T-cell (primary cell): ENCODE measurements at places on chromosomes 12 and 14. TPM values are rescaled to one million over a fixed set of nuclear protein-coding genes. Genes with fewer than 3 reads are reported as not detected.

The LRTM2 gene
- not detected for total RNA-seq

DNA sequence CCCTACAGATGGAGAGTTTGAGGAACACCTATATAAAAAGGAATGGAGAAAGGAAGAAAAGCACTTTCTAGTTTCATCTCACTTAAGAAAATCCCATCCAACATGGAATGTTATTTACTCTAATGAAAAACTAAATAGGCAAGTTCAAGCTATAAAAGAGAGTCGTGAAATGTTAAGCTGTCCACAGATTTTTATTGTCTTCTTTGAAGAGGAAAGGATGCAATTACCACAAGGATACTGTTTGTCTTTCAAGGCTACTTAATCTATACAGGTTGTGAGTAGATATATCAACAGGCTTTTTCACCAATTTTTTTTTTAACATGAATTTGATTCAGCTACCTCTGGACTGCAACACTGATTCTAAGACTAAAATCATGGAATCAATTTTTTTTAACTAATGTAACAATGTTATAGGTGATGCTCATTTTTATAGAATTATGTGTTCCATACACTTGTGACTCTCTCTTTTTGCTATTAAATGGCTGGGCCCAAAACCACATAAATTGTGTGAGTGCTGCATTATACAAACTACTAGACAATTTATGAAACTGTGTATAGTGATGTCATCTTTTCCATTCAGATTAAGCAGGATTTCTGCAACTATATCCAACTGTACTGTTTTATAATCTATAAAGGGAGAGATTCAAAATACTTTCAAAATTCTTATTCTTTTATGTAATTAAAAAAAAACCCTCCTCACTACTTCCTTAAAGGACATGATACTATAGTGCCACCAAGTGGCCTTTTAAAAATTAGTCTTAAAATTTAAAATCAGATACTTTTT lies 26.8 kb upstream of the BMAL2 start:
- H3K27me3 ChIP-seq, result no peaks in the 10 kb centered on the region
- no peak overlapping the region for H3K4me3 ChIP-seq
- H3K36me3 ChIP-seq, result peaks cover 4% of the 10 kb centered on the region
- no peak for DNase-seq

- peaks cover 3% of the 10 kb centered on the region for H3K4me1 ChIP-seq
- H3K27me3 ChIP-seq, result no peaks in the 10 kb centered on the region
- no peak overlapping the region for H3K27ac ChIP-seq
- no peak overlapping the region for H3K4me3 ChIP-seq
- DNase-seq, result no peak
- H3K36me3 ChIP-seq, result no peaks in the 10 kb centered on the region
These were observed 37.2 kb downstream of the RAD51B start for GRCh38 chr14:67856827-67857226.

GRCh38 chr12:30304528-30304927 lies 391.1 kb downstream of the IPO8 start:
- no peaks in the 10 kb centered on the region for H3K36me3 ChIP-seq
- no peak overlapping the region for H3K4me3 ChIP-seq
- DNase-seq, result no peak
- H3K27ac ChIP-seq, result no peak overlapping the region
- no peaks in the 10 kb centered on the region for H3K4me1 ChIP-seq

DNA sequence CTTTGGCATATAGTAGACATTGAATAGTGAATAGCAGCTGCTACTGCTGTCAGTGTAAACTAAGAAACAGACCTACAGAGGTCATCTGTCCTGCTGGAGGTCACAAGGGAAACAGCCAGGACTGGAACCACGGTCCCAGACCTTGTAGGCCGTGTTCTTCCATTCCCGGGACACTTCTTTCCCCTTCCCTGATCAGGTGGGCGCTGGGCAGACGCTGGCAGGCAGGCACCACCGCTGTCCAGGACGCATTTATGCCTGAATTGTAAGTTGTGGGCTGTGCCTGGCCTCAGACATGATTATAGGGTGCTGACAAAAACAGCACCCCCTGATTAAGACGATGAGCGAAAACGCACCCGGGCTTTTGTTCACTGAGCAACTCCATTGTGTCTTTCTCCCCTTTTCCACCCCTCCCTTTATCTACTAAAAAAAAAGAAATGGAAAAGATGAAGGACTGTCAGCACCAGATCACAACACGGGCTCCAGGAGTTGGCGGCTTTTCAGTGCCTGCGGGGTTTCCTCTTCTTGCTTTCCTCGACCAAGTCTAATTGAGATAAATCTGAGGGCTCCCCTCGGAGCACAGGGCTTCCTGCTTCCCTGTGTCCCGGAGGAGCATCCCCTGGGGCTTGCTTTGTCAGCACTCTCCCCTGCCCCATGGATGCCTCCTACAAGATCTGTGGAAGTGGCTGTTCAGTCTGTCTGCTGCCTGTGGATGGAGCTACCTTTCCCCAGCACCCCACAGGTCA lies 80.6 kb downstream of the TSPAN9 start:
- no peak overlapping the region for H3K4me3 ChIP-seq
- H3K4me1 ChIP-seq, result no peaks in the 10 kb centered on the region
- H3K27ac ChIP-seq, result no peak overlapping the region
- peaks cover 14% of the 10 kb centered on the region for H3K27me3 ChIP-seq
- DNase-seq, result no peak

DNA sequence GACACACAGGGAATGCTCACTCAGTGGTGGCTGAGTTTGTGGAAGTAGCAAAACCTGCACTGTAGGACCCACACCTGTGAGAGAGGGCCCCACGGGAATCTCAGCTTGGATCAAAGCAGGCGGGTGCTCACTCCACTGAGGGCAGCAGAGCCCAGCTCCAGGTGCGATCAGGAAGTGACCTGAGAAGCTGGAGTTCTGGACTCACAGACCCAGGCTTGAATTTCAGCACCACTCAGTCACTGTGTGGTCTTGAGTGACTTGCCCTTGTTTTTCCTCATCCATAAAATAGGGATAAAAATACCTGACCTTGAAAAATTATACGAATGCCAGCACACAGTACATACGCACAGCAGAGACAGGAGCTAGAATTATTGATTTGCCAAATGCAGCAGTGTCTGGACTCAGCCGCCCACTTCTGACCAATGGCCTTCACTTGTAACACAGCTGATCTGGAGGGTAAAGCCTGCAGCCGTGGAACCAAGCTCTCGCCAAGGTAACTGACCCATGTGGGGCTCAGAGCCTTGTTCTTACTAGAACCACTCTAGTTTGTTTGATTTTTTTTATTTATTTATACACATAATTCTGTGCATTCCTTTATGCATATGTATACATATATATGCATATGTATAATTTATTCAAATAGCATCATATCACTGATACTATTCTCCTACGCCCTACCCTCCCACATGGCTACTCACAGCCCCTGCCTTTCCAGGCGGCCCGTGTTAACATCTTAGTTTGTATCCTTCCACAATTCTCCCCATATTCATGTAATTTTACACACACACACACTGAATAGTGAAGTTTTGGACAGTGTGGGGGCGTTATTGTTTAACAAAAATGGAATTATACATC lies 53.9 kb downstream of the DPF3 start:
- no peak for DNase-seq
- no peak overlapping the region for H3K27ac ChIP-seq
- H3K36me3 ChIP-seq, result no peaks in the 10 kb centered on the region
- H3K4me3 ChIP-seq, result no peak overlapping the region
- H3K27me3 ChIP-seq, result peaks cover 9% of the 10 kb centered on the region
- no peaks in the 10 kb centered on the region for H3K4me1 ChIP-seq

The RFLNA gene
- total RNA-seq, result not detected

- H3K36me3 ChIP-seq, result peaks cover 4% of the 10 kb centered on the region
- peaks cover 8% of the 10 kb centered on the region for H3K4me1 ChIP-seq
- H3K27me3 ChIP-seq, result no peaks in the 10 kb centered on the region
- peak overlapping the region; percentile 9 for H3K27ac ChIP-seq
- H3K4me3 ChIP-seq, result no peak overlapping the region
These were observed 10.8 kb downstream of the ITPK1 start for GRCh38 chr14:93104961-93105360.

- no peak overlapping the region for H3K27ac ChIP-seq
- no peak for DNase-seq
- no peaks in the 10 kb centered on the region for H3K27me3 ChIP-seq
- no peaks in the 10 kb centered on the region for H3K4me1 ChIP-seq
- H3K4me3 ChIP-seq, result no peak overlapping the region
- no peaks in the 10 kb centered on the region for H3K36me3 ChIP-seq
These were observed 1.4 kb upstream of the RFLNA start for GRCh38 chr12:124293286-124294003.

DNA sequence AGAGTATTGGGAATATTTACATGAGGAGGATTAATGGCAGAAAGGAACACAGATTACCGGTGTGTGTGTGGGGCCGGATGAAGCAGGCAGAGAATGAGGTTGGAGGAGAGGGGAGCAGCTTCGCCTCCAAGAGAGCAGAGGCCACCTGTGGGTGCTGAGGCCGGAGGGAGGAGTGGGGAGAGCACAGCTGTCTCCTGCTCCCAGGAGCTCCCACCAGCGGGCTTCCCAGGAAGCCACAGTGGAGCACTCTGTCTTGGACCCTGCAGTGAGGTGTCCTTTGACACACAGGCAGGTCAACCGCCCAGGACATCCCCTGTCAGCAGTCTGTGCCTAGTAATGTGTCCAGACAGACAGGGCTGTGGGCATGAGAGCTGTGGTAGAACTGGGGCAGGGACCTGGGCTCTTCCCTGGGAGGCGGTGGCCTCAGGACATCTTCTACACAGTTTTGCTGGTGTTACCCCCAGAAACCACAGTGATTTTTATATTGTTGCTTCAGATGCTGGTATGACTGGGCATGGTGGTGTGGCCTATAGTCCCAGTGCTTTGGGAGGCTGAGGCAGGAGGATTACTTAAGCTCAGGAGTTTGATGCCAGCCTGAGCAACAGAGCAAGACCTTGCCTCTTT lies 18.5 kb upstream of the AMN start:
- H3K36me3 ChIP-seq, result peaks cover 25% of the 10 kb centered on the region
- H3K4me3 ChIP-seq, result no peak overlapping the region
- no peaks in the 10 kb centered on the region for H3K27me3 ChIP-seq

DNA sequence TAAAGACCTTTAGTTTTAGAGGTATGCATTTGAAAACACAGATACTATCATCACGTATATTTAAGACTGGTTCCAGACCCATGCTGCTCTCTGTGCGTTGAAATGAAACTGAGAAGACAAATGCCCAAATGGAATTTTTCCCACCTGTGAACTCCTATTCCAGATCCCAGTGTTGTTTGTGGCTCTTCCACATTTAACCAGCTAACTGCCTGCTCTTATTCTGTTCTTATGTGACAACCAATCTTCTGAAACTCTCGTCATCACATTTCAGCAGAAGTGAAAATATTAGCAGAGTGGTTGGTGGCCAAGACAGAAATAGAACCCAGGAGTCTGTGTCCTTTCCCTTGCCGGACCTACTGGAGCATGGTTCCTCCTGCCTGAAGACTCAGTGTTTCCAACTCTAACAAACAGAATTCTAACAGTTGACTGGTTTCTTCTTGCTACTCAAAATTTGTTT lies 460.2 kb downstream of the RAD51B start:
- H3K27me3 ChIP-seq, result no peaks in the 10 kb centered on the region
- no peaks in the 10 kb centered on the region for H3K36me3 ChIP-seq
- no peak overlapping the region for H3K27ac ChIP-seq
- no peak for DNase-seq

The OS9 gene
- 152 TPM for total RNA-seq

DNA sequence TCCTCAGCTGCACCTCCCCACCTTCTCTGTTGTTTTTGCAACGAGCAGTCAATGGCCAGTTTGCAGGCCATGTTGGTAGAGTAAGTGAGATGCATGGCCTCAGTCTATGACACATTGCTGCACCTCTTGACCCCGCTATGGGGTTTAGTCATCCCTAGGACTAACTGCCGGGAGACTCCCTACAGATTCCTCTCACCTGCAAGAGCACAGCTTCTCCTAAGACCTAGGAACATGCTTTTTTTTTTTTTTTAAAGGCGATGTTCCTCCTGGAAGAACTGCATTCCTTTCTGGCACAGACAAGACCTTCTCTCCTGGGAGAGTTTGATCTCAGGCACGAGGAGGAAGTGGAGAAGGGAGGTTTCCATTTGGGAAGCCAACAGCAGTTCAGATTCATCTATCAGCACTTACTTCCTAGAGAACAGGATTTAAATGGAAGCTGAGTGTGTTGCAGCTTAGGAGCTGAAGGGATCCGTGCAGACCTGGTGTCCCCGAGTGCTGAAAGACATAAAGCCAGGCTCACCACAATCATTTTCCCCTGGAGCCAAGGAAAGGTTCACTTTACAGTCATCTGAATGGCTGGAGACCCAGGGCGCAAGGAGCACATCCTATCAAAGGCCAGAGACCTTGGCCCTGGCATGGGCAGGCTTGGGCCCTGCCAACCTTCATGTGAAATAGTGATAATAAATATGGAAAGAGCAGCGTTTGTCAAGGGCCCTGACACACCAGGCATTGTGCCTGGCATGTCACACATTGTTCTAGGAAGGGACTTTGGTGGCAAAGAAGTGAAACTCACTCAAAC lies 104.1 kb downstream of the LGMN start:
- H3K27me3 ChIP-seq, result no peaks in the 10 kb centered on the region
- H3K36me3 ChIP-seq, result peaks cover 16% of the 10 kb centered on the region
- no peak for DNase-seq
- H3K27ac ChIP-seq, result no peak overlapping the region

The TMEM121 gene
- total RNA-seq, result 4.0 TPM

GRCh38 chr12:49301760-49302159 lies 6.8 kb downstream of the PRPH start:
- H3K27me3 ChIP-seq, result peaks cover 5% of the 10 kb centered on the region
- no peaks in the 10 kb centered on the region for H3K4me1 ChIP-seq
- no peak for DNase-seq
- H3K27ac ChIP-seq, result no peak overlapping the region
- no peak overlapping the region for H3K4me3 ChIP-seq

The RD3L gene
- not detected for total RNA-seq

DNA sequence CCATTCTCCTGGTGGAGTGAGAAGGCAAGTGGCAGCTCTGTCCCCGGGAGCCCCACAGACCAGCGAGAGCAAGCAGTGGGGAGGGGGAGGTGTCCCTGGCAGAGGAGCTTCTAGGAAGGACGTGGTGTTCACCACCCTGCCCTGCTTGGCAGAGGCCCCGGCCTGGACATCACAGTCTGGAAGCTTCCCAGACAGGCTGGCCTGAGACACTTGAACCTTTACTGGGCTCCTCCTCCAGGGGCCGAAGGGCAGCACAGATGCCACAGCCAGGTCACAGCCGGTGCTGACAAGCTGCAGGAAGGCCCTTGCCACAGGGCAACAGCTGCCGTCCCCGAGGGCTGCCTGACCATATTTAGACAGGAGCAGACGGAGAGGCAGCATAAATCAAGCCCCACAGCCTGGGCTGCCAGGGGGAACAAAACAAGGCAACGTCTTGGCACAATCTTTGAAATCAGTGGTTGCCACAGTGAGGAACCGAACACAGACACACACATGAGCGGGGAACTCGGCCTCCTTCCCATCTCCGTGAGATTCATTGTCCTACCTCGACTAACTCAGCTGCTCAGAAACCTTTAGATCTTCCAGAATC lies 28.5 kb downstream of the PRIMA1 start:
- H3K36me3 ChIP-seq, result no peaks in the 10 kb centered on the region
- H3K4me3 ChIP-seq, result no peak overlapping the region
- peaks cover 31% of the 10 kb centered on the region for H3K27me3 ChIP-seq

GRCh38 chr12:87054226-87054625 lies 798.0 kb upstream of the MGAT4C start:
- H3K27me3 ChIP-seq, result no peaks in the 10 kb centered on the region
- no peak for DNase-seq
- H3K4me3 ChIP-seq, result no peak overlapping the region
- H3K27ac ChIP-seq, result no peak overlapping the region
- no peaks in the 10 kb centered on the region for H3K4me1 ChIP-seq
- H3K36me3 ChIP-seq, result no peaks in the 10 kb centered on the region

The CLEC6A gene
- total RNA-seq, result not detected

GRCh38 chr14:43341921-43342320 lies 1165.2 kb downstream of the FSCB start:
- no peaks in the 10 kb centered on the region for H3K36me3 ChIP-seq
- no peak overlapping the region for H3K4me3 ChIP-seq
- DNase-seq, result no peak
- no peaks in the 10 kb centered on the region for H3K4me1 ChIP-seq
